Epithelial cell of esophagus (primary cell): ENCODE measurements at places on chromosomes 4 and X.

- DNase-seq = no peak
Measured at GRCh38 chrX:133307637-133308498, 89.7 kb upstream of the TFDP3 start.

- no peak for DNase-seq
Measured at GRCh38 chr4:124025428-124025827, 628.8 kb downstream of the SPRY1 start.

DNA sequence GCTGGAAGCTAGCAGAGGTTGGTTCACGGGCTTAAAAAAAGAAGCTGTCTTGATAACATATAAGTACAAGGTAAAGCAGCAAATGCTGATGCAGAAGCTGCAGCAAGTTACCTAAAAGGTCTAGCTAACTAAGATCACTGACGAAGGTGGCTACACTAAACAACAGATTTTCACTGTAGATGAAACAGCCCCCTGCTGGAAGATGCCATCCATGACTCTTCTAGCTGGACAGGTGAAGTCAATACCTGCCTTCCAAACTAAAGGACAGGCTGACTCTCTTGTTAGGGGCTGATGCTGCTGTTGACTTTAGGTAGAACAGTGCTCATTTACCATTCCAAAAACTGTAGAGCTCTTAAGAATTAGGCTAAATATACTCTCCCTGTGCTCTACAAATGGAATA is 99.5 kb downstream of the FBXW7 start:
- DNase-seq = no peak

DNA sequence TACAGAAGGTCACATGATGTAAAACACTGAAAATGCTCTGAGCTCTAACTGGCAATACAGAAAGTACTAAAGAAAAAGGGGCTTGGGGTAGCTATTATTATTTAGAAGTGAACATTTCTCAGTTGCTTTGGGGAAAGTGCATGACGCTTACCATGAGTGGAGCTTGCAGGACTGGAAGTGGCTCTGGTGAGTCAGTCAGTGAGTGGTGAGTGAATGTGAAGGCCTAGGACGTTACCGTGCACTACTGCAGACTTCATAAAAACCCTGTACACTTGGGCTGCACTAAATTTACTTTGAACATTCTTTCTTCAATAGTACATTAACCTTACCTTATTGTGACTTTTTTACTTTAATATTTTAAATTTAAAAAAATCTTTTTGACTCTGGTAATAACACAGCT is 89.3 kb upstream of the ENPP6 start:
- DNase-seq = peak; percentile 84

DNA sequence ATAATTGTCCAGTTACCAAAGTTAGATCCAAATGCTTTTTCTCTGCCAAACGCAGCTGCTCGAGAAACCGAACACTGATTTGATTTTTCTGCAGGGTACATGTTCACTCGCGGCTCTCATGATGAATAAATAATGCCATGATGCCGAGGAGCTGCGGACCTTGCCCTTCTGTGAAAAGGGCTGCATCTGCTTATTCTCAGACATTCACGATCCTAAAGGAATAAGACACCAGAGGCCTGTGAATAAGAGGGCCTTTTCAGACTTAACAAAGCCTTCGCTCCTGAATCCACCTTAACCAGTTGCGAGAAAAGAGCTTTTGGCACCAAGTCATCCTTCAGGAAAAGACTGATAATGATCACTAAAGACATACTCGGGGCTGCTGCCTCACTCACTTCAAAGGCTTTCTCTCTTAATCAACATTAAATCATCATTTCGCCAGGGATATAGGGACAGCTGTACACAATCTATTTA is 147.5 kb downstream of the FBXO8 start:
- no peak for DNase-seq

GRCh38 chr4:78168029-78168428 is 110.9 kb downstream of the FRAS1 start:
- DNase-seq = no peak

GRCh38 chr4:94436512-94436911 is 15.2 kb upstream of the PDLIM5 start:
- no peak for DNase-seq

GRCh38 chr4:38128478-38129459 is 168.6 kb downstream of the PTTG2 start:
- peak; percentile 100 for DNase-seq

GRCh38 chr4:168654848-168655174 is 158.0 kb downstream of the PALLD start:
- DNase-seq = no peak

DNA sequence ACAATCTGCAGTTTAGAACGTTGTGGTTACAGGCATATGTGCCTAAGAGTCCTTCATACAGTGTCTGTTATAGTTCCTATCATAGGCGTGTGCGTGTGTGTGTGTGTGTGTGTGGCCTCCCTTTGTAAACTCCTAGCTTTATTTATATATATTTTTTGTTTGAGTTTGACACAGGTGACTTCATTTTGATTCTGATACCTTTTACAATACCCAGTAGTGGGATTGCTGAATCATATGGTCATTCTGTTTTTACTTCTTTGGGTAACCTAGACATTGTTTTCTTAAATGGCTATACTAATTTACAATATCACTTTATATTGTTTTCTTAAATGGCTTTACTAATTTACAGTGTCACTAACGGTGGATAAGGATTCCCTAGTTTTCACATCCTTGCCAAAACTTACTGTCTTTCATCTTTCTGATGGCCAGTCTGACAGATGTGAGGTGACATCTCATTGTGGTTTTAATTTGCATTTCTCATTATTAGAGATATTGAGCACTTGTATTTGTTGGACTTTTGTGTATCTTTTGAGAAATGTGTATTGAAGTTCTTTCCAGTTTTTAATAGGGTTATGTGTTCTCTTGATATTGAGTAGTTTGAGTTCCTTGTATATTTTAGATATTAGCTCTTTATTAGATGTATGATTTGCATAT is 211.1 kb upstream of the NUDT6 start:
- DNase-seq = no peak

GRCh38 chr4:144338148-144338547 is 197.6 kb upstream of the GYPA start:
- no peak for DNase-seq

DNA sequence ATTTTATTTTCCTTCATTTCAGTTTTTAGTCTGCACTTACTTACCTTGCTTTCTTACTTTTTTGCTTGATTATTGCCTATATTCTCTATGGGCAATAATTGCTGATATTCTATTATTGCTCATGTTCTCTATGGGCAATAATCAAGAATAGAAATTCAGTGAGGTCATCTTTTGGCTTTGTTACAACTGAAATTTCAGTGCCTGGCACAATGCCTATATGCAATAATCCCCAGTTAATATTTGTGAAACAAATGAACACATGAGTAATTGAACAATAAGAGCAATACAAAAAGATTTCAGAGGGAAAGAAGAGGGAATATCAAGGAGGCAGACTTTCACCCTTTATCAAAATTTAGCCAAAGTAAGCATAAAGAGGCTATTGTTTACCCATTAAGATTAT is 48.6 kb upstream of the ARSJ start:
- peak; percentile 80 for DNase-seq

GRCh38 chr4:100190643-100191600 is 654 bp upstream of the DDIT4L start:
- peak; percentile 53 for DNase-seq

- DNase-seq = peak; percentile 80
Measured at GRCh38 chrX:8341814-8342590, 122.6 kb upstream of the VCX3B start.

GRCh38 chrX:40197071-40197470 is 99.3 kb upstream of the BCOR start:
- no peak for DNase-seq

GRCh38 chr4:7189066-7189465 is 3.3 kb upstream of the SORCS2 start:
- no peak for DNase-seq

DNA sequence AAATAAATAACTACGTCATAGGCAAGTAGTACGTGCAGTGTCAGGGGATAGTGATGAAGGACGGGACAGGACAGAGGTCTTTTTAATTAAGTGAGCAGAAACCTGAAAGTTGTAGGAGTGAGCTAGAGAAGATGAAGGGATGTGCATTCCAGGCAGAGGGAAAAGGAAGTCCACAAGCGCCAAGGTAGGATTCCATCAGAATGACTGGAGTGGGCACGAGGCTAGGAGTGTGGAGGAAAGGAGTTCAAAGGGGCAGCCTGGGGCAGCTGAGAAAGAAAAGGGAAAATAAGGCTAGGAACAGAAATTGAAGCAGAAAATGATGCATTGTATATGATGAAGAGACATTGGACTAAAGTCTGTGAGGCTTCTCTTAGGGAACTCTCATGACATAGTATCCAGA is 192.2 kb upstream of the TLL1 start:
- DNase-seq = peak; percentile 31

DNA sequence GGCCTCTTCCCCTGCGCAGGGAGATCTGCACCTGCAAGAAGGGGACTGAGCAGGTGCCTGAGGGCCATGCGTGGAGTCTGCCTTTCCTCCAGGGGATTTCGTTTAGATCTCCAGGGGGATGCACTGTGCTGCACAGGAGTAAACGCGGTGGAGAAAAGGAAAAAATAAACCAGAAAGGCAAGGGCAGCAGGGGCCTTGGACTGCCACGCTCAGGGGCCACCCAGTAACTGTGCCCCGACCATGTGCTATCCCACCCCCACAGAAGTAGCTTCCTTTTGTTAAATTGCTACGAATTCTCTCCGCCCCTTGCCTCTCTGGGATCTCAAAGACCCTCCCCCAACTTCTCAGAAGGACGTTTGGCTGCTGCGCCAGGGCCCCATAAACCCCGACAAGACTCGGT is 17.2 kb upstream of the HMX1 start:
- DNase-seq = no peak

- peak; percentile 28 for DNase-seq
Measured at GRCh38 chr4:172927096-172927814, 241.4 kb upstream of the GALNT7 start.

- DNase-seq = no peak
Measured at GRCh38 chrX:45385757-45386156, 185.1 kb upstream of the DIPK2B start.

DNA sequence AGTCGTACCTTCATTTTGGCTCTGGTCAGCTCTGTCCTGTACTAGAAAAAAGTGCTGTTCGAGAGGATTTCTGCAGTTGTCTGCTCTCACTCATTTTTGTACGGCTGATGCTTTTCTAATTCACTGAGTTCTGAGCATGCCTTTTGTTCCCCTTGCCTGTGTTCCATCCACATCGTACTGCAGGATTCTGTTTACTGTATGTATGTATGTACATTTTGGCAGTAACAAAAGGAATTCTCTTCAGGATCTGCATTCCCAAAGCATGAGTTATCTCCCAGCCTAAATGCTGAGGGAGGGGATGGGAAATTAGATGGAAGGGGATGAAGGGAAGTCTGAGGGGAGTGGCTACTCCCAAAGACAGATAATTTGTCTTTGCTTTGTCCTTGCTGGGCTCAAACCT is 87.6 kb downstream of the GBA3 start:
- no peak for DNase-seq

DNA sequence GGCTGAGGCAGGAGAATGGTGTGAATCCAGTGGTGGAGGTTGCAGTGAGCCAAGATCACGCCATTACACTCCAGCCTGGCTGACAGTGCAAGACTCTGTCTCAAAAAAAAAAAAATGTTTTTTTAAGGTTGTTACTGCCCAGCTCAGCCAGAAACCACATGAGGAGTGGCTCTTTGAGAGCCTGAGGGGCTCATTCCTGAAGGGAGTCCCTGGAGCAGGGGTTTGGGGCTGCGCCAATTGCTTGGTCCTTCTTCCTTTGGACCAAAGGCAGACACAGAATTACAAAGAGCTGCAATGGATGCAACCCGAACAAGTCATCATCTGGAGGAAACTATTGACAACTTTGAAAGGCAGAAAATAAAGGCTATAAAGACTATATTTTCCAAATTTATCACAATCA is 60.6 kb upstream of the WWC2 start:
- DNase-seq = no peak

GRCh38 chrX:86133761-86134160 is 14.5 kb upstream of the DACH2 start:
- DNase-seq = peak; percentile 12

DNA sequence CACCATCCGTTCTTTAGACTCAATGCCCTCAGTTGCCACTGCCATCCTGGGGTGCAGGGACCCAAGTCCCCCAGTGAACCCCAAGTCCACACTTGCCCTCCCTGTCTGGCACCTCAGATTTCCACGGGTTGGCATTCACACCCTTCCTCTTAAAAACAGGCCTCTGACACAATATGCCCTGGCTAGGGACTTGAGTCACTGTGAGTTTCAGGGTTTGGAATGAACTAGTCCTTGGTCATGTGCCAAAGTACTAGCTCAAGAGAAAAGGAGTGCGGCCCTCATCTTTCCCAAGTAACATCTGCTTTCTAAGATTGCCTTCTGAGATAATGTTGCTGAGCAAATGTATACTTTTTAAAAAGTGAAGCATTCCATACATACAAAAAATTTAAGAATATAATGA is 134.0 kb downstream of the MID1 start:
- DNase-seq = peak; percentile 89

- DNase-seq = no peak
Measured at GRCh38 chr4:128310266-128310697, 22.7 kb upstream of the PGRMC2 start.

GRCh38 chr4:137956256-137956655 is 285.9 kb downstream of the SLC7A11 start:
- peak; percentile 53 for DNase-seq

- DNase-seq = peak; percentile 39
Measured at GRCh38 chrX:37825215-37825842, 22.0 kb downstream of the DYNLT3 start.

GRCh38 chr4:59571805-59572430 is 1628.2 kb upstream of the ADGRL3 start:
- no peak for DNase-seq

DNA sequence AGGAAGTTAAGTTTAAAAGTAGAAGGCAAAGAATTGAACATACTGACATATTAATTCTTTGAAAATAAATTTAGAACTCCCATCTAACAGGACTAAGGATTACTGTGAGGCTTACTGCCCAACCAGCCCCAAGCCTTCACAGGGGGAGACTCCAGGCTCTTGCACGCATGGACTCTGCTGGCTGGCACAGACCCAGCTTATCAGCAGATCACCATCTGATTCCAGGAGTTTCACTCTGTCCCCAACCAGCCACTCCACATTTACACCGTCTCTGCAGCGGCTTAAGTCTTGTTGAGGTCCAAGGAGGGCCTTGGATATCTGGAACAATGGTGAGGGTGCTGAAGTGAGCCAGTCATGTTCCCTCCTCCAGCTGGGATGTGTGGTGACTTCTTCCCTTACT is 16.4 kb upstream of the OTUD4 start:
- no peak for DNase-seq

DNA sequence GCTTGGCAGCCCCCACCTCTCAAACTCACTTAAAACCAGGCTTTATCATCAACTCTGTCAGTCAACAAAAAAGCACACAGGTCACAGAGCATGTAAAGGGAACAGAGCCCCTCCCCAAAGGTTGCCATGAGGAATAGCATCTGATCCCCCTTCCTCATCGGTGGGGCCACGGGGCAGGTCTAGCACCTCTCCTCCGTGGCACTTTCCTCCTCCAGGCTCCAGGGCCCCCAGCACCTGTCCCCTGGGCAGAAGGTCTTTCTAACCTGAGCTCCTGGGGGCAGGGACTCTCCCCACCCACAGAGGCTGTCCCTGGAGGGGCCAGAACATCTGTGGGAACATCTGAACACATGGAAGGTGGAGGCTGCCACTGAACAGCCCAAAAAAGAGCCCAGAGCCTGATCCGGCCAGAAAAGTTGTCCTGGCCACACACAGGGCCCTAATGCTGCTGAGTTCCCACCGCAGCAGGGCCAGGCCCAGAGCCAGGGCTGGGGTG is 65.7 kb downstream of the ZFYVE28 start:
- no peak for DNase-seq

GRCh38 chr4:184355111-184355604 is 119.2 kb downstream of the IRF2 start:
- DNase-seq = peak; percentile 71
